ENCODE measurements at places on chromosomes 6 and 20.

DNA sequence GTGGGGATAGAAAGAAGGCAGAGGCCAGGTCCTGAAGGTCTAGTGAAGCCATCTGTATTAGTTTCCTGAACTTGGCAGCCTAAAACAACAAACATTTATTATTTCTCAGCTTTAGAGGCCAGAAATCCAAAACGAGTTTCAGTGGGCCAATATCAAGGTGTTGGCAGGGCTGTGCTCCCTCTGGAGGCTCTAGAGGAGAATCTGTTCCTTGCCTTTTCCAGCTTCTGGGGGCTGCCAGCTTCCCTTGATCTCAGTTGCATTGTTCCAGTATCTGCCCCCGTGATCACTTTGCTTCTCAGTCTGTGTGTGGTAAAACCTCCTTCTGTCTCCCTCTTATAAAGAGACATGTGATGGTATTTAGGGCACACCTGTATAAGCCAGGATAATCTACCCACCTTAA, 82.4 kb downstream of the MAFB start:
- no peak for DNase-seq

GRCh38 chr6:24848461-24848860, 49.7 kb upstream of the ARMH2 start:
- DNase-seq, result no peak

DNA sequence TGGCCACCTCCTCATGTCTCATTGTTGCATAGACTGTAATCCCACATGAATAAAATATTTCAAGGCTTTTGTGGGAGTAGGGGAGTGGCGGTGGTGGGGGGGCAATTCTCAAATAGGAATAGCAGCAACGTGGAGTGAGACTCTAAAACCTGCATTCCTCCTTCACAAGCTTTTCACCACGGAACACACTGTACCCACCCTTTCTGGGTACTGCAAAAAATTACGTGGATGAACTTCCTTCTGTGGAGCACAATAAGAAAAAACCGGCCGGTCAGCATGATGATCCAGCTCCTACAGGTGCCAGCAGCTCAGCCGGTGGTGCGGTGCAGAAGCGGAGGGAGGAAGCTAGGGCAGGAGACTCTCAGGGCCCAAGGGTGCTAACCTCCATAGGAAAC, 930 bp upstream of the RRAGD start:
- DNase-seq, result no peak

DNA sequence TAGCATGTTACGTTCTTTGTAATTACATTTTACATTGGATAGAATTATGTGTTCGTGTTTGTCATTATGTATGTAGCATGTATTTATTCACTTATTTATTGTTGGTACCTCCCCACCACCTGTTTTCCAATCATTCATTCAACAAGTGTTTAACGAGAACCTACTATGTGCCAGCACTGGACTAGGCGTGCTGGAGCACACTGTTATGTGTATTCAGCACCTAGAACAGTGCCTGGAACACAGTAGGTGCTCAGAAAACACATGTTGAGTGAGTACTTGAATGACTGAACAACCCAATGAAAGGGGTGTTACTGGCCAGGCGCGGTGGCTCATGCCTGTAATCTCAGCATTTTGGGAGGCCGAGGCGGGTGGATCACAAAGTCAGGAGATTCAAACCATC, 11.3 kb downstream of the ETV7 start:
- DNase-seq, result no peak

DNA sequence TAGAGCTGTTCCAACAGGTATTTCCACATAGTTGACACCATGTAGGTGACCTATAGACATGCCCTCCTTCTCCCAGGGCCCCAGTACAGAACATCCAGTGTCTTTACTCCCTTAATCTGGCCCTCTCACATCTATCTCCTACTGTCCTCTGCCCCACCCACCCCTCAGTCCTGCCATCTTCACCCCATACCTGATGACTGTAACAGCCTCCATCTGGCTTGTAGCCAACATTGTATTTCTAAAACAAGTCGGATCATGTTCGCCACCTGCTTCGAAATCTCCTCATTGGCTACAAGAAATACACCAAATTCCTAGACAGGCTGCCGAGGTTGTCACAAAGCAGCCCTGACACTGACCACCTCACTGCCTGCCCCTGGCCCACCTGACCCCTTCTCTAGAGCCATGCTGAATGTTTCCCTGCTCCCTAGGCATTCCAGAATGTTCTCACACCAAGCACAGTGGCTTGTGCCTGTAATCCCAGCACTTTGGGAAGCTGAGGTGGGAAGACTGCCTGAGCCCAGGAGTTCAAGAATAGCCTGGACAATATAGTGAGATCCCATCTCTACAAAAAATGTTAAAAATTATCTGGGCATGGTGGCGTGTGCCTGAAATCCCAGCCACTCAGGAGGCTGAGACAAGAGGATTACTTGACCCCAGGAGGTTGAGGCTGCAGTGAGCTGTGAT, 6.0 kb downstream of the ZC3H12D start:
- no peak for DNase-seq

DNA sequence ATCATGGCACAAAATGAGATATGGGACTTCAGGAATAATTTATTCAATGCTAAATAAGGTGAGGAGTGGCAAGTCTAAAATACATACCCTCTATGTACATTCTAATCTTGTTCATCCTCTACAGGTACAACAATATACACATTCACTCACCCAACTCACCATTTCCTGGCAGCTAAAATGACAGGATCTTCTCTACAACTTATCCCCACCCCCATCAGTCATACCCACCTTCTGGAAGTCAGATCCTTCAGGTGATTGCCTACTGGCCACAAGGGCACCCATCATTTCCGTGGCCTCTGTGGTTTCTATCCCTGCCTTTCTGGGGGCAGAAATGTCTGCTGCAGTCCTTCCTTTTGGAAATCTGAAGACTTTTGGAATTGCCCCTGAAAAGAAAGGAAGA, 22.8 kb upstream of the CRIP3 start:
- DNase-seq, result no peak

DNA sequence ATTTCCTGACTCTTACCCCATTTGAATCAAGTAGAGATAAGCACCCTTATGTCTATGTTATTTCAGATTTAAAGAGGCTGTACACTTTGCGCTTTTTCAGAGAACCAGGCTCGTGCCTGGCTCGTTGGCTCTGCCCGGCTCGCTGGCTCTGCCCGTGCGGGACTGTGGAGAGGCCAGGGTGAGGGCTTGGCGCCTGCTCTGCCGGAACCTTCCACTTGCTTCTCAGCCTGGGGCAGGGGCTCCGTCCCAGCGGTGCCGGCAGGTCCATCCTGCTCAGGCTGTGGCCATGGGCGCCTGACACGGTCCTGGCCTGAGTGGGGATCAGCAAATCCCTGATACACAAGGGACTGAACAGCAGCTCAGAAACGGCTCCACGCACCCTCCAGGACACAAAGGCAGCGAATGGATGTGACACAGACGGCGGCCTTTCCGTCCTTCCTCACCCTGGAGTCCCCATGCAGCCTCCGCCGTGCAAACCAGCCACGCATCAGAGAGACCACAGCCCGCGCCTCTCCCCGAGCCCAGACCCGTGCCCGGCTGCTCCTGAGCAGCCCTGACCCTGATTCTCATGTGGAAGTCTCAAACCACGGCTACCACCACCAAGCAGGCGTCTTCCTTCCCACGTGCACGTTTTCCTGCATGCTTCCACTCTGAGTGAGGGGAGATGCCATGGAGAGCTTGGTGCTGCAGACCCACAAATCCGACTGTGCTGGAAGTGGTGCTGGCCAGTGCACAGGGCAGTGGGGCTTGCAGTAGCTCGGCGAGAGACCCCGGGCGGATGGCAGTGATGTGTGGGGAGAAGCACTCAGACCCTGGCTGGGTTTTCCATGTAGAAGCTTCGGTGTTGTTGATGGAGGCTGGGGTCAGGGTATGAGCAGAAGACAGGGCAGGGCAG, 233.9 kb downstream of the ERMARD start:
- no peak for DNase-seq

DNA sequence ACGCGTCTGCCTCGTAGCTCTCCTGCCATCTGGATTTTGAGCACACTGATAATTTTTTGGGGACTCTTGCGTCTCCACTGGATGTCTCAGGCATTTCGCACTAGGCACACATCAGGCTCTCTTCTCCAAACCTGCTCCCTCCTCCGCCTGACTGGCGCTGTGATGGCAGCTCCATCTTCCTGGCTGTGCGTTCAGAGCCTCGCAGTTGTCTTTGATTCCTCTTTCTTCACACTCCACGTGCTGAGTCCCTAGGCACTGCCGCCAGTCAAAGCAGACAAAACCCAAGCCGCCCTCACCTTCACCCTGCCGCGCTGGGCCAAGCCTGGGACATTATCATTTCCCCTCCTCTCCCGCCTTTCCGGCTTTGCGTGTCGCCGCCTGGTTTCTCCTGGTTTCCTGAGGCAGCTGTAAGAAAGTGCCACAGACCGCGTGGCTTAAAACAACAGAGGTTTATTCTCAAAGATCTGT, 778 bp downstream of the PSMG4 start:
- peak; percentile 36 for DNase-seq

DNA sequence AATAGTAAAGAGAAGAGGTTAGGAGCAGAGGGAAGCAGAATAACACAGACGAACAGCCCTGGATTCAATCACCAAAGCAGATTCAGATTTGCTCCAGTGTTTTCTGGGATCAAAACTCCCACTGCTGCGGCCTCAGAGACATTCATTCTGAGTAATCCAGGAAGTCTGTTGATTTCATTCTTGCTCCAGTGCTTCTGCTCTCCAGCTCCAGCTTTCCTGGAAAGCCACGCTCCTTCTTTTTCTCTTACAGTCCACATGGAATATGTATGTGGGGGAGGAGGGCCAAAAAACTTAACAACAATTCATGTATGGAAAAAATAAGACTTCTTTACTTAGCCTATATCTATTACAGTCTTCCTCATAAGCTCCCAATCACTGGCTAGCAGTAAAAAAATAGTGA, 26.4 kb upstream of the UST start:
- no peak for DNase-seq

- DNase-seq, result no peak
Measured at GRCh38 chr6:163327165-163327880, 87.2 kb upstream of the QKI start.

- DNase-seq, result no peak
Measured at GRCh38 chr20:52518735-52519134, 327.2 kb upstream of the ZFP64 start.
